ENCODE measurements at places on chromosomes 11 and 22.
A peak's percentile ranks its signal among the peaks of the same experiment; 100 is the strongest.

- no peak for DNase-seq
Measured at GRCh38 chr11:66936311-66936711, 21.9 kb downstream of the PC start.

GRCh38 chr11:109911488-109911887 lies 181.7 kb upstream of the ZC3H12C start:
- no peak for DNase-seq

- no peak for DNase-seq
Measured at GRCh38 chr22:23969071-23969470, 2.4 kb downstream of the DDTL start.

DNA sequence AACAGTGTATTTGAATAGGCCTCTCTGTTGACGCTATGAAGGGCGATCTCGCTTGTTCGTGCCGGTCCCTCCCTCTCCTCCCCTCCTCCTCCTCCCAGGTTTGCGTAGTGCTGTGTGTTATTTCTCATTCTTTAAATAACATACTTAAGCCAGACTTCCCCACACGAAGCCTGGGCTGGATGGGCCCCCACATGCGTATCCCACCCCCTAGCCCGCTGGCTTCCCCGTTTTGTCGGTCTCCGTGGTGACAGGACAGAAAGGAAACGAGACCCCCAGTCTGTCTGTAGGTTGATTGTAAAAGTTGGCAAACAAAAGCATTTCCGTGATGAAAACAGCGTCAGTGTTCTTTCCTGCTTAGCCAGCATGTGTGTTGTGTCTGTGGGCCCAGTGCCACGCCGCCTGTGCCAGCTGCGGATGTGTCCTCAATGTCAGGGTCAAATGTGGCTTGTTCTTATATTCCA lies 27.3 kb downstream of the FAM118A start:
- no peak for DNase-seq

DNA sequence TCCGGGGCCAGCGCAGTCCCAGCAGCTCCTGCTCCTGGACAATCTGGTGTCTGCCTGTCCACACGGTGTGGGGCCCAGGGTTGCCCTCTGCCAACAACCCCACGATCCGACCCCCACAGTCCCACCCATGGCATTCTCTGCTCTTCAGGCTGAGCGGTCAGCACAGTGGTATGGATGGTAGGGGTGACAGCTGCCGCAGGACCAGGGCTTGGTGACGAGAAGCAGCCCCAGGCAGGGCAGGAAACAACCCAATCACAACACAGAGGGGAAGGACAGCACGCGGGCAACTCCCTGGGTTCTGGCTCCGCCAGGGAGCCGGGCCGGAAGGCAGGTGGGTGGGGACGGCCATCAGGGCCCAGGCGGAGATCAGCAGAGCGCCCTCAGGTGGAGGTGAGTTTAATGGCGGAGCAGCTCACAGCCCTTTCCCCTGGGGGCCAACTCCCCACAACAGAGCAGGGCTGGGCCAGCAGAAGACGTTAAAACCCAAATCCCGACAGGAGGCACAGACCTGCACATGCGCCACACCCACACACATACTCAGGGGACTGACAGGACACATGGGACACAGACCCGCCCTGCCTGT lies 5.3 kb upstream of the CHADL start:
- DNase-seq: no peak

DNA sequence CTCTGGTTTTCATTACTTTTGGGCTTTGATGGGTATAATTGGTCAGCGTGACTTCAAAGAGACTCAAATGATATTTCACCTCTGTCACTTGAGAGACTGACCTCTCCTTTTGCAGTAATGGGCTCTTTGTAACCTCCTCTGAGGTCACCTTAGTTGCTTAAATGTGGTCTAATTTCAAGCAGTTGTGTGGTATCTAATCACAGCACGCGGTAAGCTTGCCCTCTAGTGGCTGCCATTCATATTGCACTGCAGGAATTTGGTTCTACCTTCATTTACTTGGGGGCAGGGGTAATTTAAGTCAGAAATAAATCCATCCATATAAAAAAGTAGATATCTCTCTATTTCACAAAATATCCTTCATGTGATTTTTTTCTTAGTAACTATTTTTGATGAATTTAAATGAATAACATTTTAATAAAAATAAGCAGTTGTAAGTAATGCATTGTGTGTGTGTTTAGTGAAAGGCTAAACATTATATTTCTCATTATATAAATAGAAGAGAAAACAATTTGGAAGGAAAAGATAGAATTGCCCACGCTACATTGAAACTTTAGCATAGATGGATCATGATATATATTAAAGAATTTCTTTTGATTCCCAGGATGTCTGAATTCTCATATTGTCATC lies 55.0 kb upstream of the ANO3 start:
- DNase-seq: peak; percentile 11

- DNase-seq: no peak
Measured at GRCh38 chr11:128481135-128481534, 106.2 kb downstream of the ETS1 start.

- DNase-seq: no peak
Measured at GRCh38 chr22:44229331-44229730, 48.6 kb downstream of the PARVG start.

DNA sequence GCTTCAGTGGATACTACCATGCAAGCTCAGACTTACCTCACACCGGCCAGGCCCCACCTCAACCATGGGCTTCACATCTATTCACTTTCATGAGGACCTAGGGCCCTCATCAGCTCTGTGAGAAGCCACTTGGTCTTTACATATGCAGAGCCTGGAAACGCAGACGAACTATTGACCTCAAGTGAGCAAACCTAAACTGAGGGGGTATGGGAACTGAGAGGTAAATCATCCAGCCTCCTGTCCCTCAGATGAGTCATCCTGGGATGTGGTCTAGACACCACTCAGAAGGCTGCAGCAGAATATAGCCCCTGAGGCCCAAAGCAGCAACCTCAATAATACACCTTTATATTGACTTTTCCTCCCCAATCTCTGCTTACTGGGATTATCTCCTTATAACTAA lies 578.0 kb downstream of the INSC start:
- no peak for DNase-seq

GRCh38 chr11:57901756-57902155 lies 121.9 kb upstream of the OR9Q1 start:
- DNase-seq: no peak

- no peak for DNase-seq
Measured at GRCh38 chr11:61635304-61635703, 44.9 kb upstream of the DAGLA start.

- no peak for DNase-seq
Measured at GRCh38 chr11:131642756-131643531, 272.5 kb downstream of the NTM start.

DNA sequence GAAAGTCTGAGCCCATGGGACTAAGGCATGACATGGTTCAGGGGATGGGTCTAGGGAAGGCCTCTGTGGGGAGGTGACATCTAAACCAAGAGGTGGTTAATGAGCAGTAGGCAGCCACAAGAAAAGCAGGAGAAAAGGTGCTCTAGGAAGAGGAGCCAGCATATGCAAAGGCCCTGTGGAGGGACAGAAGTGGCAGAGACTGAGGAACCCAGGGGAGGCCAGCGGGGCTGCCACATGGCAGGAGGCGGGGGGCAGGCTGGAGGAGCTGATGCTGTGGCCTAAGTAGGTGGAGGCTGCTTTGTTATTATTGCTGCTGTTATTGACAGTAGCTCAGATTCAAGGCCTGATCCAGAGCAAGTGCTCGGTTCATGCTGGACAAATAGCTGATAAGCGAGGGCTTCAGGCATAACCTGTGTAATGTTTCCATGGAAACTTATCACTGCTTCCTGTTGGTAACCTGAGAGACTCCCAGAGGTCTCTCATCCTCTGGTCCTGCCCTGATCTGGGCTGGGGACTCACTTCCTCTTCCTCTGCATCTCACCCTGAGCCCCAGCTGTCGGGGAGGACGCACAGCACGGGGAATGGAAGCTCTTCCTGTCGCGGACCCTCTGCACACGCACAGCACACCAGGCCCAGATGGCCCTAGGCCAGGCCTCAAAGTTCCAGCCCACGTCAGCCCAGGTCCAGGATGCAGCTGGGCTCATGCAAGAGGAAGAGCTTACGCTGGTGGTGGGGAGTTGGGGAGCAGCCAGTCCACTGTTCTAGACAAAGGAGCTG lies 75.2 kb upstream of the TP53I11 start:
- no peak for DNase-seq

DNA sequence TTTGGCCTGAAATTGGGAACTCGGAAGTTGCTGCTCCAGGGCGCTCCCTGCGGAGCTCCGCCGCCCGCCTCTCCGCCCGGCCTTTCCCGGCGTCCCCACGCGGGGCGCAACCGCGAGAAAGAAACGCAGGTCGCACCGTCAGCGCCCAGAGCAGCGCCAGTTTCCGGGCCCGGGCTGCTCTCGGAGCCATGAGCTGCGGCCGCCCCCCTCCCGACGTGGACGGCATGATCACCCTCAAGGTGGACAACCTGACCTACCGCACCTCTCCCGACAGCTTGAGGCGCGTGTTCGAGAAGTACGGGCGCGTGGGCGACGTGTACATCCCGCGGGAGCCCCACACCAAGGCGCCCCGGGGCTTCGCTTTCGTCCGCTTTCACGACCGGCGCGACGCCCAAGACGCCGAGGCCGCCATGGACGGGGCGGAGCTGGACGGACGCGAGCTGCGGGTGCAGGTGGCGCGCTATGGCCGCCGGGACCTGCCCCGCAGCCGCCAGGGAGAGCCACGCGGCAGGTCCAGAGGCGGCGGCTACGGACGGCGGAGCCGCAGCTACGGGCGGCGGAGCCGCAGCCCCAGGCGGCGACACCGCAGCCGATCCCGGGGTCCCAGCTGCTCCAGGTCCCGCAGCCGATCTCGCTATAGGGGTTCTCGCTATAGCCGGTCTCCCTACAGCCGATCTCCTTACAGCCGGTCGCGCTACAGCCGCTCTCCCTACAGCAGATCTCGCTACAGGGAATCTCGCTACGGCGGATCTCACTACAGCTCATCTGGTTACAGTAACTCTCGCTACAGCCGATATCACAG lies 521 bp downstream of the SRSF8 start:
- DNase-seq: peak; percentile 37

DNA sequence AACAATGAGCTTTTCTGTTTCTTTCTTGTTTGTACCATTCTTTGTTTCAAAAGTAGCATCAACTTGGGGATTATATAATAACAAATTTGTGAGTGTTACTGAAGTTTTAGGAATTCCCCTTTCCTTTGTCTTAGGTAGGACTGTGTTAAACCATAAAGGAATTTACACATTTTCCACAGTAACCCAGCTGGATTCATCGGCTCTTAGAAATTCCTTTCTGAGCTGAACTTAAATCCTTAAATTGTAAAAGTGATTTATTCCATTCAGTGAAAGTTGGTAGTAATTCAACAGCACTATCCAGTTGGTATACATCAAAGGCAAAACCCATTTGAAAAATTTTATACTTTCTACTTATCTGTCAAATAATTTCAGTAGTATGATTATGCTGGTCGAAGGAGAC lies 11.8 kb downstream of the EMSY start:
- no peak for DNase-seq

- DNase-seq: no peak
Measured at GRCh38 chr11:116773203-116774097, 663 bp upstream of the BUD13 start.
